ENCODE measurements at places on chromosomes 1 and 21.

- no peak for DNase-seq
Observed at GRCh38 chr1:237748171-237748960, 142.4 kb downstream of the ZP4 start.

DNA sequence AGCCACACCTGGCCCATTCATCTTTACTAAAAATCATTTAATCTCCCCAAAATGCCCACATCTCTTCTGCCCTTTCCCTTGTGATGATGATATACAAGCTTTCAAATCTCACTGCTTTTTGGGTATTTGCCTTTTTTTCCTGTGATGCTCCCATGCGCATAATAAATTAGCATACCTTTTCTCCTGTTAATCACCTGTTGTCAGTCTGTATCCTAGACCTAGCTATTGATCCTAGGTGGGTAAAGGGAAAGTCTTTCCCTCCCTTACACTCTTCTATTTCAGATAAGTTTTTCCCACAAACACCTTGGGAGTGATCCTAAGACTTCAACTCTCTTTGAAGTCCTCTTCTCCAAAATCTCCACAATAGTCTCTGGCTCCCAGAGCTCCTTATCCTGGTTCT, 12.0 kb upstream of the SLC35A3 start:
- no peak for DNase-seq

- DNase-seq, result no peak
Observed at GRCh38 chr1:67803380-67804279, 29.6 kb downstream of the GNG12 start.

DNA sequence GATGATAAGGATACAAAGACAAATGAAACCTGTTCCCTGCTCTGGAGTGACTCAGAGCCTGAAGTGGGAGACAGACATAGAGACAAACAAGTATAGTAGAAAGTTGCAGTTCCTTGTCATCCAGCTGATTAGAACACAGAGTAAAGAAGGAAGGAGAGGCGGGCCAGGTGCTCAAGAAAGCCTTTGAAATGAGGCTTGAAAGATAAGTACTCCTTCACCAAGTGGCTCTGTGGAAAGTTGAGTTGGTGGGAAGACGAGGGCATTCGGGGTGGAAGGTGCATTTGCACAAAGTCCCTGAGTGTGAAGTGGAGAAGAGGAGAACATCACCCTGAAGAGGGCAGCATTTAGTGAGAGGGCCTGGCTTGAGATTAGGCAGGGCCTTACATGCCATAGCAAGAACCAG, 17.0 kb downstream of the MARK1 start:
- DNase-seq, result no peak

DNA sequence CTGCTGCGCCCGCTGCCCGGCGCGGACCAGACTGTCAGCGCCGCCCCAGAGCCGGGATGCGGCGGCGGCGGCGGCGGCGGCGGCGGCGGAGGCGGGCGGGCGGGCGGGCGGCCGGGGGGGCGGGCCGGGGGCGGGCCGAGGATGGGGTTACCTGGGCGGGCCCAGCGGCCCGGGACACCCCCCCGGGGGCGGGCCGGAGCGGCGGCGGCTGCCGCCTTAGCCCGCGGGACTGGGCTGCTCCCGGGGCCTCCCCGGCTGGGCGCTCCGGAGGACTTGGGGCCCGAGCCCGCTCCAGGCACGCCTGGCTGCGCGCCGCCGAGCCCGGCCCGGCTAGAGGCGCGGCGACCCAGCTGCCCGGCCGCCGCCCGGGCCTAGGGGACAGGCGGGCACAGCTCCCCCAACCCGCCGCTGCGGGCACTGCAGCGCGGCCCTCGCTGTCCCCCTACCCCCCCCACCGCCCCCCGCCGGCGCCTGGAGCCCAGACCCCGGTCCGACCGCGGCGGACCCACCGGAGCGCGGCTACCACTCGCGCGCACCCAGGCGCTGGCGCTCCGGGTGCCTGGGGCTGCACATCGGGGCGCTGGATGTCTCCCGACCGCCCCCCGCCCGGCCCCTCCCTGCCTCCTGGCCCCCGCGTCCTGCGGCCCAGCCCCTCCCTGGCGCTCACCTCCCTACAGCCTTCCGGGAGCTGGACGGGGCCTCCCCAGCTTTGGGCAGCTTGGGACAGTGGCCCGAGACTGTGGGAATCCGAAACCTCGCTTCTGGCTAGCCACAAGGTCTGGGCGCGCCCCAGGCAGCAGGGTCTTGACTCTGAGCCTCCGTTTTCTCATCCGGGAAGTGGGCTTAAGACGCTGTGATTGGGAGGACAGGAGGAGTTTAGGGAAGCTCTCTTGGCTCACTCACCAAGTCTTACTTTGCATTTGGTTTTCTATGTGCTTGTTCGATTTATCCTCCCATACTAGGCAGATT, at the start of gene WNT4:
Gene WNT4 (minus strand): TSS at position 33 of the 969 bp plus-strand sequence. CDS start 175 bp downstream, outside the sequence.
- no peak for DNase-seq

- DNase-seq, result peak; percentile 99
Observed at GRCh38 chr1:151281969-151282882, at the start of gene ZNF687. TSS of gene ZNF687 (plus strand) at chr1:151282299. CDS start at chr1:151286292, 3,993 bp downstream.

GRCh38 chr1:24027838-24028468, 47.8 kb upstream of the SRSF10 start:
- no peak for DNase-seq

- DNase-seq, result no peak
Observed at GRCh38 chr1:145690587-145691558, 16.3 kb downstream of the PDZK1 start.

DNA sequence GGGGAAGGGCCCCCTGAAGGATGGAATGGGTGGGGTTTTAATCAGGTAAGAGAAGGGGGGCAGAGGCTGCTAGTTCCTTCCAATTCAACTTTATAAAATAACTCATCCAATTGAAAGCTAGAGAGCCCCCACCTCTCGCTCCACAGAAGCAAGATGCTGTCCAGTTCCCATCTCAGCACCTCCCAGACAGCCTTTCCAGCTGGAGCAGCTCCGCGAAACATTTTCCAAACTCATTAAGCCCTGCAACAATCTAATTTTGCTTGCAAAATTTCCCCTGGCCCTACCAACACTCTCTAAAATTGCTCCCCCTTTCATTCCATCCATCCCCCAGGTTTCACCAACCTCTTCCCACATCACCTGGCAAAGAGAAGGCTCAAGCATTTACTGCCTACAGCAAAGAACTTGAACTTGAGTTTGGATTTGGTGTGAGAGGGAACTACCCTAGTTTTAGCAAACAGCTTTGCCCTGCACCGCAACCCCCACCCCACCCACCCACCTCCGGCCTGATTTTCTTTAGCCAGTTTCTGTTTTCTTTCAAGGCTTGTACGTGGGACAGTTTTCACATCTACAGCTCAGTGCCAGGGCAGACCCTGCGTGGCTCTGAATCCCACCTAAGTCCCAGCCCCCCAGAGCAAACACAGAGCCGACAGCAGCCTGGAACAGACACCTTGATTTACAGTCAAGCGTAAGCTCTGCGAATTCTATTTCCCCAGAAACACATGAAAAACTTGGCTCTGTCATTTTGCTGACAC, 46.7 kb downstream of the SYF2 start:
- no peak for DNase-seq

- DNase-seq, result no peak
Observed at GRCh38 chr1:245942856-245943255, 564.2 kb downstream of the SMYD3 start.

- peak; percentile 83 for DNase-seq
Observed at GRCh38 chr1:9413071-9413876, 120.6 kb downstream of the SPSB1 start.

DNA sequence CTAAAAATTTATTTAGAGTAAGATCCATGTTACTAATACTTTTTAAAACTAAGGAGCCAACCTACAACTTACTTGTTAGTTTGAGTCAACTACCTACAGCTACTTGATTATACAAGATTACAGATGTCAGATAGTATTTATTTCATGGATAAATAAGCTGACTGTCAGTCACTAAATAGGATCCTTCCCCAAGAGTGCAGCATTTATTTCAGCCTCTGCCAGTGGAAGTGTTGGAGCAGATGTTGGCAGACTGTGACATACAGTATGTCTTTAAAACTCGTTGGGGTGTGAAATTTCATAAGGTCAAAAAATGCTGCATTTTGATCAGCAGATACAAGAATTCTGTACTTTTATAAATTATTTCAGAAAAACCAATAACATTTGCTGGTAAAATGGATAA, 156.2 kb downstream of the AKT3 start:
- no peak for DNase-seq

DNA sequence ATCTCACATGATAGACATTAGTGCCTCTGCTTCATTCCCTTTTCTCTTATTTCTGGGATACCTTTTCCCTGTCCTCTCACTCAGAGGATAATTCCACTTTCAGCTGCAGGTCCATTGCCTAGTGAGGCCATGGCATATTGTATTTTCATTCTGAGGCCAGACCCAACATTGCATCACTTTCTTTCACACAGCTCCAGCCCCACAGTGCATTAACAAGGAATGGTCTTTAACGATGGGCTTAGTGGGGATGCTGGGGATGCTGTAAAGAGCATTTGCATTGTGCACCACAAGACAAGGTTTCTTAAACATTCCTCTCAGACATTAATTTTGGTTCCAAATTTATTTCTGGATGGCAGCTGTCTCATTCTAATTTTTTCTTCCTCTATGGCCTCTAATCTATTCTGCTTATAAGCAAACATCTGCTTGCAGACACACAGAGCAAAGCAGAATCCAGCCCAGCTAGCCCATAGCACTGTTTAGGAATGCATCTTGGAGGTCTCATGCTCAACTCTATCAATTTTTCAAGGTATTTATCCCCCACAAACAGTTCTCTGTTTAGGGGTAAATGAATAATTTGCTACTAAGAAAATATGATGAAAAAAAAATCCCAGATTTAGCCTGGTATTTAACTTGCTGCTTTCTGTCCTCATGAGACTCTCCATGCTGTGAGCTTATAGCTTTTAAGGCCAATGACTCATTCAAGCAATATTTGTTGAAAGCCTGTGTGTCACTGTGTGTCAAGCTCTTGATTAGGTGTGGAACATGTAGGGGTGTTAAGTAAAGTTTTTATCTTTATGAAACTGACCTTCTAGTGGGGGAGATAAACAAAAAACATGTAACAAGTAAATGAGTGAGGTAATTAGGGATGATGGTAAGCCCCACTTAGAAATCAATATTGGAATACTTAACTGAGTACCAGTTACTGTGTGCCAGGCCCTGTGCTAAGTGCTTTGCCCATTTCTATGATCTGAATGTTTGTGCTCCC, 44.5 kb upstream of the CCDC190 start:
- DNase-seq, result no peak

DNA sequence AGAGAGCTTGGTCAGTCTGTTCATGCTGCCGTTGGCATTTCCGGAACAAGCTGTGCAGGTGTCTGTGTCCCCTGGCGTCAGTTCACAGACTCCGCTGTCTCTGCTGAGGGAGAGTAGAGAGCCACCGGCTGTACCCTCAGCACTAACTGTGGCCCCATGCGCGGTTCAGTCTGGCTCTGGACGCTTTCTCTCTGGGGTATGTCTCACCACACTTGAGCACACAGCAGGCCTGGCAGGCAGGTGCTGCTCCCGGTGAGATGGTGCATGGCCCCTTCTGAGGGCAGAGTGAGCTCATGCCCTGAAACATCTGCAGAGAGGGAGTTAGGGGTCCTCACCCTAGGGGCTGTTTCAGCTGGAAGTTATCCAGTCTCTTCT, 60.0 kb upstream of the TLR5 start:
- DNase-seq, result no peak

DNA sequence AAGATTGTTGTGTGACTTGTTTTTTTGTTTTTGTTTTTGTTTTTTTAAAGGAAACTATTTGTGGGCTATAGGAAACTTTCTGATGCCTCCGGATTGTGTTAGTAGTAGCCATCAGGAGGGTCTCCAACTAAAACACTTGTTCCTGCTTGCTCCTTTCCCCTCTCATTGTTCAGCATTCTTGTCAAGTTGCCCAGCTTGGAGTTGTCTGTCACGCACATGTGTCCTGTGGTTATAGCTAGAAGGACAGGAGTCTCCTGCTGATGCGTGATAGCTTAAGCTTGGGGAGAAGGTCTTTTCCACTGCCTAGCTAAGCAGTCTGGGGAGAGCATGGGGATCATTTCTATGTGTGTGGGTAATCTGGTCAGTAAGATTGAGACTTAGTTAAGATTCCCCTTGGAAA, 3.2 kb upstream of the LYPLA2 start:
- DNase-seq, result no peak

DNA sequence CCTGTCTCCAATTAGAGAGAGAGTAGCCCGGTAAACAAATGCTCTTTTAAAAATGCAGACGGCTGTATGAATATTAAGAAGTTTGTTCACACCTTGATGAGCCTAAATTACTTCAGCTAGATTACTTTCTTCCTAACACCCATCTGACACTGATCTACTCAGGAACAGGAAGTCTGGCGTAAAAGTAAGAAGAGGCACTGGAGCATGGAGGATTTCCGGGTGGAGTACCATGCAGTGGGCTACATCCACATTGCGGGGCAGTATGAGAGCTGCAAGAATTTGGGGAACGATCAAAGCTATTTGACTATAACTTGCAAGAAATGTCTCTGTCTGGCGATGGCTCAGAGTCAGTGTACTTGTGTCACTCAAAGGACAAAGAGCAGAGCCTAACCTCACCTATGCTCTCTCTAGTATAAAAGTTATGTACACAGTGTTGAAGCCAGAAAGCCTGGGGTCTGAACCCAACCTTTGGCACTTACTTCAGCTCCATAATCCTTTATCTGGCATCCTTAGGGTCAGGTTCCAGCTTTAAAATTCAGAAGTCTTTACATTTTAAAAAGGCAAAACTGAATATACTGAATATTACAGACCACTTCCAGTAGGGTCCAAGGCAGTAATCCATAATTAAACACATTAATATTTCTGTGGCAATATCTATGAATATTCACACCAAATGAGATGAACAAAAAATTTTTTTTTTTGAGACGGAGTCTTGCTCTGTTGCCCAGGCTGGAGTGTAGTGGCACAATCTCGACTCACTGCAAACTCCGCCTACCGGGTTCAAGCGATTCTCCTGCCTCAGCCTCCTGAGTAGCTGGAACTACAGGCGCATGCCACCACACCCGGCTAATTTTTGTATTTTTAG, 7.9 kb upstream of the GNPAT start:
- DNase-seq, result no peak

DNA sequence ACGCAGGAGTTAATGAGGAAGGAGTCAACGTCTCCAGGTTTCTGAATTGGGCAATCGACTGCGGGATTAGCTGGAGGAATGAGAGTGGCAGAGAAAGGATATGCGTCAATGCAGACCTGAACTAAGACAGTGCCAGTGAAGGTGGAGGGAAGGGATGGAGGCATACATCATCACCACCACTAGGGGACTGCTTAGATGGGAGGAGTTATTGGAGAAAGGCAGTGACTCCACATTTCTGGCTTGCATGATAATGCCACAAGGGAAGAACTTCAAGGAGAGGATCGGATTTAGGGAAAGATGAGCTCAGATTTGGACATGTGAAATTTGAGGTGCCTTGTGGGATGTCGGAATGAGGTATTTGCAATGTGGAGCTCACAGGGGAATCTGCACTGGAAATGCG, 17.5 kb downstream of the VASH2 start:
- peak; percentile 54 for DNase-seq

All from activated effector memory CD4-positive, alpha-beta T cell treated with anti-CD3 and anti-CD28 coated beads, Interleukin-2, amount 50 U/mL, for 16 hours (primary cell).